ENCODE measurements at places on chromosomes 12 and 14.

- no peak for DNase-seq
These were observed 19.1 kb downstream of the RTL1 start for GRCh38 chr14:100884456-100884855.

DNA sequence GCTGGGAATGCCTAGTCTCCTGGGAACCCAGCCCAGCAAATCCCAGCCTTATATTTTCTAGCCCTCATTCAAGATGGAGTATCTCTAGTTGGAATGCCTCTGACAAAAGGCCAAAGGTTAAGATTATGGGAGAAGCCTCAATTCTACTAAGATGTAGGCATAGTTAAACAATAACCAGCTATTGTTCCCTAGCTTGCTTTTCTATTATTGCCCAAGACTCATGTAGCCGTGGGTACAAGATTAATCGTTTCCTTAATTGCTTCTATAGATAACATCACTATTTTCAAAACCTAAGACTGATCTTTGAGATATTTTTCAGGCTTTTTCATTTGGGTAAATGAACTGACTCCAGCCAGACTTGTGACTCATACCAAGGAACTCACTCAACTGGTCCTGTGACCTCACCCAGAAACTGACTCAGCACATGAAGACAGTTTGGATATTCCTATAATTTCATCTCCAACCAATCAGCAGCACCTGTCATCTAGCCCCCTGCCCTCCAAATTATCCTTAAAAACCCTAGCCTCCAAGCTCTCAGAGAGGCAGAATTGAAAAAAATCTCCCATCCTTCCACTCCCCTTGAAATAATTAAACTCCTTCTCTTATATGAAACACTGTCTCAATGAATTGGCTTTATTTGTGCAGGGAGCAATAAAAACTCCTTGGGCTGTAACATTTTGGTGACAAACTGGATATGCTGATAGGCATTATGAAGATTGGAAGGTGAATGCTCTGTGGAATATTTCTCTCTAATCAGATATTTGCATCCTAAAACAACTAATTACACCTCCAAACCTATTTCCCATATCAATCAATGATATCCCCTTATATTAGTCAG, 589.0 kb downstream of the C12orf50 start:
- no peak for DNase-seq

DNA sequence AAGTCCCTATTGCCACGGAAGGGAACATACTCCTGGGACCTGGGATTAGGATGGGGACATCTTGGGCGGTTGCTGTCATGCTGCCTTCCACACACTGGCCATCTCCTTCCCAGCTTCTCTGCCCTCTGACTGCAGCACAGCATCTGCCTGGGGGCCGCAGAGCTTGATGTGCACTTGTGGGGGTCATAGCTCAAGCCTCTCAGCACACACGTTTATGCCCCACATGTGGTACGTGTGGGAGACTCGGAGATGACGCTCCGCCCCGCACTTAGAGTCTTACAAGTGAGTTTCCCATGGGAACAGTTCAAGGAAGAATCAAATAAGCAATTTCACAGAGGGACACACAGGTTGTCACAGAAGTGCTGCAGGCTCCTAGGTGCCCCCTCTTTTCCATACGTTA, 8.6 kb downstream of the ACADS start:
- no peak for DNase-seq

DNA sequence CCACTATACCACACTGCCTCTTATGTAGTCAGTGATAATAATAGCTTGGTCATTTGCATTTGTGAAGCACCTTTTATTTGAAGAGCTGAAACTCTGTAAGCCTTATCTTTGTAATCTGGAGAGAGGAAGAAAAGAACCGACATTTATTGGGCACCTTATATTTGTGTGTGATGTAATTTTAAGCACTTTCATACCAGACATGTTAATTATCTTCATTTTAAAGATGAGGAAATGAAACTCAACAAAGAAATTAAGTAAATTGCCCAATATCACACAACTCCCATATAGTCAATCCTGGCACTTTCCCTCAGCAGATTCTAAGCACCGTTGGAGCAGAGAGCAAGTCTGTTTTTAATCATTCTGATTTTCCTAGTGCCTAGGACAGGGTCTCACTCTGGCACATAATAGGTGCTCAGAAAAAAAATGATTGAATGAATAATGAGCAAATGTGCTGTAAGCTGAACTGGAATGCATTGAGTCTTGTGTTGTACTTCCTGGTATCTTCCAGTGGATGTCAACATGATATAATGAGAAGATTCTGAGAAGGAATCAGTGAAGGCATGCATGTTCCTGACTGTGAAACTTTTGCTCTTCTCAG, 418.9 kb downstream of the ZFP36L1 start:
- peak; percentile 6 for DNase-seq

DNA sequence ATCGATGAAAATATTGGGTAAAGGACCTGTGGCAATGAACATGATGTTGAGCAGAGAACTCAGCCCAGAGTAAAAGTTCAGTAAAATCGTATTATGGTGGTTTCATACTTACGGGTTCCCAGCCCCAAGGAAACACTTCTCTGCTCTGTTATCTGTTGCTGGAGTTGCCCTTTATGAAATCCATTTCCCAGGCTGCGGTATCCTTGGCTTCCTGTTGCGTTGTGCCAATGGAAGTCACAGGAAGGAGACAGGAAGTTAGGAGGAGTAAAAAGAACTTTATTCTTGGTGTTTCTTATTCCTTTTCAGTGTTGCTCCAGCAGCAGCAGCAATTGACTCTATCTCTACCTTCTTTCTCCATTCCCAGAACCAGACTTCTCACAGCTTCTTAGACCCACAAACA, 965.2 kb downstream of the VRK1 start:
- DNase-seq, result no peak

DNA sequence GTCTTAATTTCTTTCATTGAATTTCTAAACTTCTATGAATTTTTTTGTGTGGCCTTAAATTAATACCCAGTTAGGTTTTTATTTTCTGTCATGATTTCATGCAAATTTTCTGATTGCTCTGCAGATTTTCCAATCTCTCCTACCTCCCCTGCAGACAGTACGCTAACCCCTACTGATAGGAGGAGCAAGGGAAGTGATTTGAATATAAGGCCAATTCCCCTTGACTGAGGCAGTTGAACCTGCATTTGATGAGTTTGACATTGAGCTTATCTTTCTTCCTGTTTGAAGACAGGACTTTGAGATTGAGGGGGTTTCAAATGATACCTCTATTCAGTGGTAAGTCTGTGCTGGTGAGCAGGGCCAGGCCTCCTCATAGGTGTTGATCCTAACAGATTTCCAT, 74.6 kb downstream of the SNAPC1 start:
- DNase-seq, result no peak

DNA sequence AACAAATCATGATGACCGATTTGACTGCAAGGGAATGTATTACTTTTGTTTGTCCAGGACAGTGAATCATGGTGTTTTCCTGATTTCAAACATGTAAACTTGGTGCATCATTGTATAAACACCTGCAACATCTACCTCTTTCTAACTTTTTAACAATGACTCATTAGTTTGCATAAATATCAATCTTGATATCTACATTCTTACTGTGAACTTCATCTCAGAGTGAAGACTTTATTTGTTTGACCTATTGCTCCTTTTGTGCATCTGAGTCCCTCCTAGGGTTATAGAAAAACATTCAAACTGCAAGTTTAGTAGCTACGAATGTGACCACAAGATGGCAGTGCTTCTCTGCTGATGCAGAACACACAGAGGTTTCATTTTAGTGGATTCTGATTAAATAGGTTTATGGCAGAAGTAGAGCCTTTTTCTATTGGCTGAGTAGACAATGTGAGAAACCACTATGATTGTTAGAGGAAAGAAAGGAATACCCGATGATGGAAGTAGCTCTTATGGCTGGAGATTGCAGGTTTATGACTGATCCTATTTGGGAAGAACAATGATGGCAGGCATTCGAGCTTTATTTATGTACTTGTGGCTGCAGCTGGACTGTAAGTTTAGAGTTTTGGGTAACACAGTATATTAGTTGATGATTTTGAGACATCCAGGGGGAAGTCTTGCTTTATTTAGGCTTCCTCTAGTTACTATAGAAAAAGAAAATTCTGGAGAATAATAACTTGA, 244.2 kb upstream of the OR4E1 start:
- DNase-seq, result peak; percentile 86

GRCh38 chr12:84910549-84911241, 1.9 kb downstream of the SLC6A15 start:
- DNase-seq, result no peak

Measured in NAMALWA (cell line).